ENCODE measurements at places on chromosomes 4 and X.

DNA sequence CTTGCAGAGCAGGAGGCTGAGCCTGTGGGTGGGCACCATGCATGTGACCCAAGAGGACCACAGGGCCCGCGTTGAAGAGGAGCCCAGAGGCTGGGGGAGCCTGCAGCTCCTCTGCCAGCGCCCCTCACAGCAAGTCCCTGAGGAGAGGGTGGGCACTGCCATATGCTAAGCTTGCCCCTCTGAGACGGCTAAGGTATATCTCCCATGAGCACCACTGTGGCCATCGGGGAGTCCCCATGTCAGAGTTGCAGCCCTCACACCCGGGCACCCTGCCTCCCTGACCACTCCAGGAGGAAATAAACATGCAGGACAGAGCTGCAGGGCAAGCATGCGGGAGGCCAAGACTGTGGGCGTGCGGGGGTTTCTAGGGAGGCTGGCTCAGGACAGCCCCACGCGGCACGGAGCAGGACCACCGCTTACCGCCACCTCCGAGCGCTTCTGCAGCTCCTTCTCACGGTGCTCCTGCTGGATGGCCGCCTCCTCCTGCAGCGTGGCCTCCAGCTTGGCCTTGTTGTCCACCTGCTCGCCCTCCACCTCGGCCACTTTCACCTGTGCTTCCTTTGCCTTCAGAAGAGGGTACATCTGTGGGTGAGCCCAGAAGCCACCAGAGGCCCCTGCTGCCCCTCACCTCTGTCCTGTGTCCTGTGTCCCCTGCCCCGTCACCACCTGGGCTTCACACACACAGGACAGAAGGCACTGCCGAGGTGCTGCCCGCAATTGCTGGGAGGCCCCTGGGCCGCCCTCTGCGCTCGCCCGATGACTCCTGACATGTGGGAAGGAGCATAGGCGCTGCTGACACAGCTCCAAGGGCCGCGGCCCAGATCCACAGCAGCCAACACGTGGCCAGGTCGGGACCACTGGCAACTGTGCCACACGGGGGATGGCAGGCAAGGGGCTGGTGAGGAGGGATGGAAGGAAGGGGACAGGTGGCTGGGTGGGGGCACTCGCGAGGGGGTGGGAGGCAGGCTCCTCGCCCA, 29.8 kb downstream of the FGFR3 start:
- DNase-seq, result no peak

GRCh38 chr4:32847461-32847860, 2127.3 kb downstream of the PCDH7 start:
- DNase-seq, result no peak

DNA sequence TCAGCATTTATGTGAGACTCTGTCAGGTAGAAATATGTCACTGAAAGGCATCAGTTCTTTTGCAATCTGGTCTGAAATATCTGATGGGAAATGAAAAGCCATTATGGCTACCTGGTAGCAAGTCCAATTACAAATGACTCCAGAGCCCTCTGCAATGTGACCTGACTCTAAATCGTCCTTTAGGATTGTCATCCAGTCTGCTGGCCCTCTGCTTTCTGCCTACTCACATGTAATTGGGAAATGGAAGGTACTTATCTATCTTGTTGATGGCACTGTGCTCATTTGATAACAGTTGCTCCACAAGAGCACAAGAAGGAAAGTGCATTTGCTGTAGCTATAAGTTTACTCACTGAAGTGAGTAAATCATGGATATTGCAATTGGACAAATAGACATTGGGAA, 799.8 kb downstream of the RAPGEF2 start:
- DNase-seq, result no peak

- DNase-seq, result no peak
Observed at GRCh38 chrX:13965531-13965930, 64.2 kb downstream of the GEMIN8 start.

- no peak for DNase-seq
Observed at GRCh38 chr4:101008503-101008902, 338.8 kb downstream of the PPP3CA start.

GRCh38 chr4:7016086-7016485, 27.1 kb upstream of the TADA2B start:
- no peak for DNase-seq

- DNase-seq, result no peak
Observed at GRCh38 chrX:71215338-71215912, 7.6 kb upstream of the GJB1 start.

GRCh38 chrX:46254641-46255040, 290.6 kb downstream of the ZNF674 start:
- DNase-seq, result no peak

- DNase-seq, result no peak
Observed at GRCh38 chr4:81919810-81920209, 448.1 kb upstream of the RASGEF1B start.

Measured in GM13977 (cell line).